Activated CD4-positive, alpha-beta memory T cell treated with anti-CD3 and anti-CD28 coated beads, Interleukin-2, amount 10 ng/mL, durations not matched to agents 7 days and 5 days (primary cell): ENCODE measurements at places on chromosomes 6 and 20. TPM values are rescaled to one million over a fixed set of nuclear protein-coding genes. Genes with fewer than 3 reads are reported as not detected.

Gene RAB32
- total RNA-seq: 0.30 TPM

Gene SULF2
- 0.71 TPM for total RNA-seq

GRCh38 chr20:50569864-50570836 is 60.0 kb downstream of the PTPN1 start:
- H3K4me3 ChIP-seq: no peak overlapping the region
- H3K4me1 ChIP-seq: peaks cover 59% of the 10 kb centered on the region
- peak overlapping the region; percentile 73 for H3K27ac ChIP-seq
- peaks cover 76% of the 10 kb centered on the region for H3K36me3 ChIP-seq
- DNase-seq: peak; percentile 53

Gene ENPP1
- total RNA-seq: 0.53 TPM

DNA sequence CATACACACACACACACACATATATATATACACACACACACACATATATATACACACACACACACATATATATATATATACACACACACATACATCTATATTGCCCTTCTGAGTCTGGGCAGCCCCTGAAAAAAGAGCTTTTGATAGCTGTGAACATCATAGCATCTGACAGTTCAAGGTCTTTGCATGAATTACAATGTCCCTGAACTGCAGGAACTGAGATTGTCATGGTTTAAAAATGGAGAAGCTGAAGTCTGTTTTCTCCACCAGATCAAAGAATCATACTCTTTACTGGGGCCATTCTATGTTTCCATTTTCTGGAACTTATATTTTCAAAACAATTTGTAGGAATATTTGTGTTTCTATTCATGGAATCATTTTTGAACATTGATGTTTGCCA is 189.8 kb downstream of the ZDHHC14 start:
- no peak overlapping the region for H3K4me3 ChIP-seq
- H3K27me3 ChIP-seq: peaks cover 1% of the 10 kb centered on the region
- H3K4me1 ChIP-seq: peaks cover 12% of the 10 kb centered on the region
- no peak for DNase-seq
- peaks cover 3% of the 10 kb centered on the region for H3K36me3 ChIP-seq

GRCh38 chr6:148873868-148874267 is 127.0 kb downstream of the UST start:
- H3K4me1 ChIP-seq: peaks cover 3% of the 10 kb centered on the region
- no peak for DNase-seq
- no peak overlapping the region for H3K27ac ChIP-seq
- no peak overlapping the region for H3K4me3 ChIP-seq
